ENCODE measurements at places on chromosomes 1 and 21. TPM values are rescaled to one million over a fixed set of nuclear protein-coding genes. Genes with fewer than 3 reads are reported as not detected.

GRCh38 chr1:3038113-3038551 lies 16.9 kb downstream of the ACTRT2 start:
- no peak for ATAC-seq

GRCh38 chr1:24727501-24728216 lies 17.6 kb upstream of the CLIC4 start:
- ATAC-seq = no peak

DNA sequence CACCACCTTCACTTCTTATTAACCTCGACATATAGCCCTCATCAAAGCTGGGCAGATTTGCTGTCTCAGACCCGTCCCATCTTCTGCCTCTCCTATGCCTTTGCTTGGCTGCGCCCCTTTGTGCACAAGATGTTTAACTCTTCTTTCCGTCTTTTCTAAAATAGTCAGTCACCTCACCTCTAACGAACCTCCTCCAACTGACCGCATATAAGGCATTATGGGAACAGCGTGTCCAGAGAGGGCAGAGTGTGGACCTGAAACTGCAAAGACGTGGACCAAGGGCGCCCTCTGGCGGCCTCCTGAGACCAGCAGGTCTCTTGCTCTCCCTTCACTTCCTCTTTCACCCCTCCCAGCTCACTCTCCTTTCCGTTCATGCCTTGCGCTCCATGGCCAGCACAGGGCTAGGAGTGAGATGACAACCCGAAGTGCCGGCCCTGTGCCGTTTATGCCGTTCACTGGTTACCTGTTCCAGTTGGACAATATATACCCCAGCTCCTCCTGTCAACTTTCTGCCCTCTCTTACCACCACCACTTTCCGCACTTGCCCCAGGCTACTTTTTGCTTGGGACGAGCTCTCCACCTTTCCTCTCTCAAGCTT lies 2.5 kb upstream of the METTL25B start:
- ATAC-seq = peak; percentile 62

- no peak for ATAC-seq
Observed at GRCh38 chr1:111775966-111776365, 20.3 kb downstream of the DDX20 start.

DNA sequence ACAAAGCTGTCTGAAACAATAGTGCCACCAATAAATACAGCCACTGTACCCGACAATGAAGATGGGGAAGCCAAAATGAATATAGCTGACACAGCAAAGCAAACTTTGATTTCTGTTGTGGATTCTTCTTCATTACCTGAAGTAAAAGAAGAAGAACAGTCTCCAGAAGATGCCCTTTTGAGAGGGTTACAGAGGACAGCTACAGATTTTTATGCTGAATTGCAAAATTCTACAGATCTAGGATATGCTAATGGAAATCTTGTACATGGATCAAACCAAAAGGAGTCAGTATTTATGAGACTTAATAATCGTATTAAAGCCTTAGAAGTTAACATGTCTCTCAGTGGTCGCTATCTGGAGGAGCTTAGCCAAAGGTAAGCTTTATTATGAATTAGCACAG lies 56.6 kb downstream of the SUCO start:
- no peak for ATAC-seq

- no peak for ATAC-seq
Observed at GRCh38 chr1:111884772-111885443, 104.6 kb downstream of the KCND3 start.

GRCh38 chr1:227006226-227006796 lies 66.2 kb downstream of the COQ8A start:
- ATAC-seq = no peak

GRCh38 chr1:59635097-59635496 lies 179.7 kb upstream of the HOOK1 start:
- no peak for ATAC-seq

DNA sequence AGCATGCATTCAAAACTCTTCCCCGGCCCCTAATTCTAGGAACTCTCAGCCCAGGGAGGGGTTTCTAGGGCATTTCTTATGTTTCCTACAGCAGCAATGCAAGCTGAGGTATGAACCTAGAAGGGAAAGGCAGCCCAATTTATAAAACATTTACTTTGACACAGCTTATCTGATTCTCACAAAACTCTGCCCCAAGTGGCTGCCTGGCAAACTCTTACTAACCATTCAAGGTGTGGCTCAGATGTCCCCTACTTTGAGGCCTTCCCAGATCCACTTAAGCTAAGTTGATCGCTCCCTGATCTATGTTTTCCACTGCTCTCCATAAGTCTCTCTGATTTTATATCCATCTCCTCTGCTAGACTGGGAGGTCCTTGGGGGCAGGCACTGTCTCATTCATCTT lies 35.4 kb downstream of the AK2 start:
- no peak for ATAC-seq

DNA sequence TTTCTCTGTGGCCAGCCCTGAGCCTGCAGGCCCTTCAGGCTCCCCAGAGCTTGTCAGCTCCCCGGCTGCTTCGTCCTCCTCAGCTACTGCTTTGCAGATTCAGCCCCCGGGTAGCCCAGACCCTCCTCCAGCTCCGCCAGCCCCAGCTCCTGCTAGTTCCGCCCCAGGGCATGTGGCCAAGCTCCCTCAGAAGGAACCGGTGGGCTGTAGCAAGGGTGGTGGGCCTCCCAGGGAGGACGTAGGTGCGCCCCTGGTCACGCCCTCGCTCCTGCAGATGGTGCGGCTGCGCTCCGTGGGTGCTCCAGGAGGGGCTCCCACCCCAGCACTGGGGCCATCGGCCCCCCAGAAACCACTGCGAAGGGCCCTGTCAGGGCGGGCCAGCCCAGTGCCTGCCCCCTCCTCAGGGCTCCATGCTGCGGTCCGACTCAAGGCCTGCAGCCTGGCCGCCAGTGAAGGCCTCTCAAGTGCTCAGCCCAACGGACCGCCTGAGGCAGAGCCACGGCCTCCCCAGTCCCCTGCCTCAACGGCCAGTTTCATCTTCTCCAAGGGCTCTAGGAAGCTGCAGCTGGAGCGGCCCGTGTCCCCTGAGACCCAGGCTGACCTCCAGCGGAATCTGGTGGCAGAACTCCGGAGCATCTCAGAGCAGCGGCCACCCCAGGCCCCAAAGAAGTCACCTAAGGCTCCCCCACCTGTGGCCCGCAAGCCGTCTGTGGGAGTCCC lies 45.4 kb downstream of the YARS1 start:
- no peak for ATAC-seq

- no peak for ATAC-seq
Observed at GRCh38 chr21:21156957-21157356, 158.7 kb downstream of the NCAM2 start.

DNA sequence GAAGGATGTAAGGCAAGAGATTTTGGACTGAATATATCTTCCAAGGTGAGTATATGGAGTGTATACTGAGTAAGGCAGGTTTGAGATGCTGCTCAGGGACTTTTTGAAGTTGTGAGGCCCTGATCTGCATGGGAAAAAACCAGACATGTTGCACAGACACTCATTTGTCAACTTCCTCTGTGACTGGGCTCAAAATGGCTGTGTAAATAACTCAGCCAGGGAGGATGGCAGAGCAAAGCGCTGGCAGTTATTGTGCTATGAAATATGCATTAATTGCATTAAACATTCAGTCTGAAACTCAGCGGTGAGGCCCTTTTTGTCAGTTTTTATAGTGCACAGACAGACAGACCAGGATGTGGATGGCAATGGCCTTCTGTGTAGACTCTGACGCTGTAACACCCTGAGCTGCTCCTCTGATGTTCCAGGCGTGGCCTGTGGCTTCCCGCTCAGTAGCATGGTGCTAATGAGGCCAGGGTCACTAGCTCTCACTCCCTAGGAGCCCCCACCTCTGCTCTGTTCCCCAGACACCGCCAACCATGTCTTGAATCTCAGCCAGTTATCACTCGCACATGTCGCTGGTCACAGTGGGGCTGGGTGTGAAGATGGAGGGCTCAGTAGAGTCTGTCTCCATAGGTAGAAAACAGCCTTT lies 307.0 kb upstream of the PROX1 start:
- no peak for ATAC-seq

GRCh38 chr1:30684881-30685795 lies 38.2 kb downstream of the MATN1 start:
- peak; percentile 55 for ATAC-seq

DNA sequence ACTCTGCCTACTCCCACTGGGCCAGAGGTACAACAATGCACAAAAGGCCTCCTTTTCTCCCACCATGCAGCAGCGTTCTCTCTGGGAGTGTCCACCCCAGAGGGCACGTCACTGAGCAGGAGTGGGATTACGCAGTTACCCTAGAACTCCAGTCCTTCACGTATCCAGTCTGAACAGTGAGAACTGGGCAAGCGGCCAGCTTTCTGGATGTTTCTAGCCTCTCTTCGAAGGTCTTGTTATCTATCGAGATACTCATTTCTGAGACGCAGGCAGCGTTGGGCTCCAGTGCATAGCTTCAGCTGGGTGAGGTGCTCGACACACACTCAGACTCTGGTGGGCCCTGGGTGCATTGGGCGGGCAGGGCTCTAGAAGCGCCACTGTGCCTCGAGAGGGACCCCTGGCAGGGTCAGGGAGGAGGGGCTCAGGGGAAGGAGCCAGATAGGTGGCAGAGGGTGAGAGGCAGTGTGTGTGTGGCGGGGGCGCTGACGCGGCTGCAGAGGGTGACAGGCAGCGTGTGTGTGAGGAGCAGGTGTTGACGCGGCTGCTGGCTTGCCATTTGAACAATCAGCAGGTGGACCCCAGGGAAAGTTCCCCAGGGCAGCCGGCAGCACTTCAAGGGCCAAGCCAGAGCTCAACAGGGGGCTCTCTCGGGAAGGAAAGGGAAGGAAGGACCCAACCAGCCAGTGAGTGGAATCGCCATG lies 27.9 kb downstream of the PRDM15 start:
- ATAC-seq = no peak

- no peak for ATAC-seq
Observed at GRCh38 chr1:7617826-7618225, 153.3 kb upstream of the VAMP3 start.

DNA sequence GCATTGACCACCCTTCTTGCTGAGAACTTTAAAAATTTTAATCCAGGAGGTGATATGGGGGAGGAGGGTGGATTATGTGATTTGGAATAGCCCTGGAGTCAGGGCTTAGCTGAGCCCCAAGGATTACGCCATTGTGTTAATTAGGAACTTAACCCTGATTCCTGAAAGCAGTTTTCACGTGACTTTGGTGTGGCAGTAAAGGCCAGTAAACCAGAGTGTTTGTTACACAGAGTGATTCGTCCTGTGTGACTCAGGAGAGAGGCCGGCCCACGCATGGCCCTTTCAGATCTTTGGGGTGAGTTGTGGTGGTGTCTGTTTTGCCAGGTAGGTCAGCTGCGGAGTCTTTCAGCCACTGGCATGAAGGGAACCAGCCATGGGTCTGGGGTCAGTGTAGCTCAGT lies 107.6 kb downstream of the NOS1AP start:
- peak; percentile 61 for ATAC-seq

GRCh38 chr1:172122381-172122780 lies 281.1 kb downstream of the DNM3 start:
- ATAC-seq = no peak

- no peak for ATAC-seq
Observed at GRCh38 chr1:77438236-77438913, 156.6 kb downstream of the AK5 start.

GRCh38 chr1:81635816-81636215 lies 164.9 kb upstream of the ADGRL2 start:
- no peak for ATAC-seq

- ATAC-seq = peak; percentile 43
Observed at GRCh38 chr1:155931332-155932038, 2.7 kb downstream of the KHDC4 start.

GRCh38 chr1:108512239-108513043 lies 47.5 kb upstream of the EEIG2 start:
- no peak for ATAC-seq

DNA sequence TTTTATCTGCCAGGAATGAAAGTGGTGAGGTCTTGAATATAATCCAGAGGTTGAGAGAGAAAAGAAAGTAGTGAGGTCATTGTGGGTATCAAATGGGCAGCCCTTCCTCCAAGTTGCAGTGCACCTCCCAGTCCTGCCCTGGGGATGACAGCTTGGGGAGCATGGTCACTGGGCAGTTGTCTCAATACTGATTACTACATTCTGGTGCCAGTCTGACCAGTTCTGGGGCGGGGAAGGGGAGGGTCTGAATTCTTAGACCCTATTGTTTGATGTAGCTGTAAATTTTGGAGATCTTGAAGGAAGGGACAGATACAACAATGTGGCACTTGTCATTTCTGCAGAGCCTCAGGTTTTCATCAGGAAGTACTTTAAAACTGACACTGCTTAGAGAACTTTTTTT lies 11.2 kb downstream of the SLFNL1 start:
- ATAC-seq = no peak

DNA sequence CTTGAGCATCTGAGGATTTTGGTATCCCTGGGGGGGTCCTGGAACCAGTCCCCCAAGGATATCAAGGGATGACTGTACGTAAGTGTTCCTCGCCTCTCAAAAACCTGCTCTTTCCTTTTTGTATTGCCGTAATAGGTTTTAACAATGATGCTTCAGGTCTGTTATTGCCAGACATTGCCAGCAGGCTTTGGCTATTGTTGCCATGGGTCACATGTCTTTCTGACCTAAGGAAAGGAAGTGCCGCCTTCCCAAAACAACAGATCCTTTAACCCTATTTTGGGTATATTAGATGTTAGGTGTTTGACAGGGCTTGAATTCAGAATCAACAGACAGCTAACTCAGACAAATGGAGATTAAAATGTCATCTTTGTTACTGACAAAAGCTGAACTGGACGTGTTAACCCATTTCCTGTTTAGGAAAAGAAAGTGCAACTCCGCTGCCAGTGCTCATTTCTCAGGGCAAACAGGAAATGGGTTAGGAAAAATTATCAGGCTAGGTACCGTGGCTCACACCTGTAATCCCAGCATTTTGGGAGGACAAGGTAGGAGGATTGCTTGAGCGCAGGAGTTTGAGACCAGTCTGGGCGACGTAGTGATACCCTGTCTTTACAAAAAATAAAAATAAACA lies 12.4 kb upstream of the PRPF38B start:
- ATAC-seq = no peak

GRCh38 chr1:241423541-241424479 lies 66.8 kb upstream of the RGS7 start:
- ATAC-seq = peak; percentile 17

GRCh38 chr1:175390081-175390481 lies 197.5 kb upstream of the KIAA0040 start:
- ATAC-seq = no peak

DNA sequence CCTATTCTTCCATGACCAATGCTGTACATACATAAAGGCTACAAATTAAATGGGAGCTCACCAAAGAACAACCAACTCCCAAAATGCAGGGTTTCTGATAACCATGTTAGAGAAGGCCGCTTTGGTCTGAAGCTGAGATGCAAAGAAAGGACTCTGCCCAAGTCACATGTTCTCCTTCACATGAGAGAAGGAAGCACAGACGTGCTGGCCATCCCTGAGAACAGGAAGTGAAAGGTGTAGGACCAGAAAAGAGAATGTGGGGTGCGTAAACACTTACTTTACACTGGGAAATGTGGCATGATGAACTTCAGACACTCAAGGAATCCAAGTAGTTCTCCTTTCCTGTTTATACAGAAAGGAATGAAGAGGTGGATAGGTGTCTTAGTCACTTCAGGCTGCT lies 31.7 kb upstream of the TADA1 start:
- no peak for ATAC-seq

Gene PRXL2B
- 12.7 TPM for total RNA-seq

Gene DUSP12
- 13.0 TPM for total RNA-seq

Gene G0S2
- 2.3 TPM for total RNA-seq

Gene ZBTB37
- 5.0 TPM for total RNA-seq

Gene GPR25
- total RNA-seq = 0.32 TPM

Gene PCBP3
- total RNA-seq = 0.72 TPM

Gene S100A7
- 5,647 TPM for total RNA-seq

Gene GSTM5
- 0.36 TPM for total RNA-seq

Gene OSCP1
- total RNA-seq = 7.3 TPM

Gene COL9A2
- 0.64 TPM for total RNA-seq

Gene TMEM200B
- 1.4 TPM for total RNA-seq

Gene KRTAP12-2
- total RNA-seq = not detected

Gene FMOD
- total RNA-seq = 4.5 TPM

Gene C1orf35
- 13.9 TPM for total RNA-seq

Gene NBPF4
- total RNA-seq = 0.08 TPM

Gene LCE1E
- total RNA-seq = not detected
